Left cardiac atrium (tissue), 4 donors: ENCODE measurements at places on chromosomes 7 and 10. TPM values are rescaled to one million over a fixed set of nuclear protein-coding genes. Genes with fewer than 3 reads are reported as not detected.
A peak's percentile ranks its signal among the peaks of the same experiment; 100 is the strongest.

GRCh38 chr10:17037910-17038309, 91.7 kb downstream of the CUBN start:
- DNase-seq, result no peak

DNA sequence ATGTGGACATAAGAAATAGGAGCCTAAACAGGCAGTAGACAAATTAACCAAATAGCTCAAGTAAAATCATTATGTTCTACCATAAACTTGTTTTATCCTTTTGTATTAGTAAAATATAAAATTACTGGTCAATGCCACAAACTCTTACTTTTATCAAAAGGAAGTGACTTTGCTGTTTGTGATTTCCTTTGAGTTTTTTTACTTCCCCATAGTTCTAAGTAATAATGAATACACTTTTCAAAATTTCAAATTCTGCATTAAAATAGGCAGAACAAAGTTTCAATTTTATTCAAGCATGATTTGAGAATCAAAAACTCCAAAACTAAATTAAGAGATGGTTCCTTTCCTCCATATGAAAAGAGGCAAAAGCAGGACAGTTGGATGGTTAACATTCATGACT, 139.7 kb upstream of the ABCB5 start:
- DNase-seq, result no peak

The NCF1 gene
- 1.9 TPM for total RNA-seq

The CRHR2 gene
- total RNA-seq, result 0.16 TPM

The KAT6B gene
- 25.2 TPM for total RNA-seq

DNA sequence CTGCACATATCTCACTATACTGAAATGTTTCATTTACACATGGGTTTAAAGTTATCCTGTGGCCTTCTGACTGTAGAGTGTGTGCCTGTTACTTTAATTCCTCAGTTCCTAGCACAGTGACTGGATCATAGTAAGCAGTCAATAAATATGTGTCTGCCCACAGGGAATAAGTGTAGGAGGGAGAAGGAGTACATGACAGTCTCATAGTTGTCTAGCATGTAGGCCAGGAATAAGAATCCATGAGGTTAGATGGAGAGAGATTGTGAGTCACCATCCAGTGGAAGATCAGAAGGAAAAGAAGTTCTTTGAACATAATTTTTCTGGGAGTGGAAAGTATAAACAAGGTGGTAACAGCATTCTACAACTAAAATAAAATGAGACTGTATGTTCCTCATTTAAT, 36.6 kb upstream of the SEMA3A start:
- no peak for DNase-seq

GRCh38 chr7:25545124-25546008, 317.1 kb upstream of the NPVF start:
- no peak for DNase-seq

- no peak for DNase-seq
Observed at GRCh38 chr7:147432079-147432478, 1158.5 kb upstream of the C7orf33 start.

The AGFG2 gene
- 21.0 TPM for total RNA-seq

The ACHE gene
- 8.5 TPM for total RNA-seq

- DNase-seq, result no peak
Observed at GRCh38 chr10:306007-306674, 170.9 kb downstream of the ZMYND11 start.

The LRCH4 gene
- total RNA-seq, result 28.2 TPM

DNA sequence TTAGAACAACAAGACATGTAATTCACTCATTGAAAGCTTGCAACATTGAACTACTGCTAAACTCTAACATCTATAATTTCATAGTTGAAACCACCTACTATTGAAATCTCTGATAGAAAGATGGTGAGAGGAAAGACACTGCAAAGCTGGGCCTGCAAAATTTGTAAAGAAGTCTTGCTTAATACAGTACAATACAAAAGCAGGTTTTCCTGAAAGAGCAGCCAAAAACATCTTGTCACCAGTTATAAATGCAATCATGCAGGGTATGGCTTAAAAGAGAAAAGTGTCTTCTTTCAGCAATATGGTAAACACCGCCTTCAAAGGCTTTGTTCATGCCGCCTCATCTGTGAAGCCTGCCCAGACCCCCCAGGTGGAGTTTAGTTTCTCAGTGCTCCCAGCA, 109.2 kb downstream of the ANK3 start:
- no peak for DNase-seq

DNA sequence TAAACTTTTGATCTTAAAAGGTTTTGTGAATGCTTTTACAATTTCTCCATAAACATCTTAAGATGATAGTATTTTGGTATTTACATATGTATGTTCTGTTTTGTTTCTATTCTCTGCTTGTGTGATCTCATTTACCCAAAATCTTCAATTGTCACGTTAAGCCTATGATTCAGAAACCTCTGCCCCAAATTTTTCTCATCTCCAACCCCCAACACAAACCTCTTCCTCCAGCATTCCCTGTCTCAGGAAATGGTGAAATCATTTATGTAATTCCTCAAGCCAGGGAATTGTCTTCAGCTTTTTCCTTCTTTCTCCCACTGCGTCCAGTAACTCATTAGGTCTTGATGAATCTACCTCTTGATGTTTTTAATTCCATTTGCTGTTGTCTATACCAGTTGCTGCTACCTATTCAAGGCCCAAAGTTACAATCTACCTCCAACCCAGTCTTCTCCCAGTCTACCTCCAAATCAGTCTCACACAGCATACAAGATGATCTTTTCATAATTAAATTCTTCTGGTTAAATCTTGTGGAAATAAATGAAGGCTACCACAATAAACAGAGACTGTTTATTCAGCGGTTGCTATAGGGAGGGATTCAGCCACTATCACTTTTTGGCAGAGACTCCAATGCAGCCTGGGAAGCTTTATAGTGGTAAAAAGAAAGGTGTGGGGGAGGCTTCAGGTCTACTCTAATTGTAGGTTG, 5.8 kb downstream of the CFAP69 start:
- no peak for DNase-seq

DNA sequence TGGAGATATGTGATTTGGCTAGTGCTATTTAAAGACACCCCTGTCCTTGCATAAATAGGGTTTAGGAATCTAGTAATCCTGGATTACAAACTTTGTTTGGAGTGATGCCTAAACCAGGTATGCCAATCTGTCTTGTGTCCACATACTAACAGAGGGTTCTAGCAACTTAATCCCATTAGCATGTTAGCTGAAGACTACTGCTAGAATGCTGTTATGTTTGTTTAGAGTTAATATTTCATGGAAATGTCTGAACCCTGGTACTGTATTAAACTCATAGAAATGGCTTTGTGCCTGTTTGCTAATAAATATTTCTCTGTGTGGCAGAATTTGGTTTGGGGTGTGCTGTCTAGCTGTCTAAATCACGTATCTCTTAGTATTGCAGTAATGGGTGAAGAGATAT, 150.8 kb downstream of the PFKFB3 start:
- no peak for DNase-seq

DNA sequence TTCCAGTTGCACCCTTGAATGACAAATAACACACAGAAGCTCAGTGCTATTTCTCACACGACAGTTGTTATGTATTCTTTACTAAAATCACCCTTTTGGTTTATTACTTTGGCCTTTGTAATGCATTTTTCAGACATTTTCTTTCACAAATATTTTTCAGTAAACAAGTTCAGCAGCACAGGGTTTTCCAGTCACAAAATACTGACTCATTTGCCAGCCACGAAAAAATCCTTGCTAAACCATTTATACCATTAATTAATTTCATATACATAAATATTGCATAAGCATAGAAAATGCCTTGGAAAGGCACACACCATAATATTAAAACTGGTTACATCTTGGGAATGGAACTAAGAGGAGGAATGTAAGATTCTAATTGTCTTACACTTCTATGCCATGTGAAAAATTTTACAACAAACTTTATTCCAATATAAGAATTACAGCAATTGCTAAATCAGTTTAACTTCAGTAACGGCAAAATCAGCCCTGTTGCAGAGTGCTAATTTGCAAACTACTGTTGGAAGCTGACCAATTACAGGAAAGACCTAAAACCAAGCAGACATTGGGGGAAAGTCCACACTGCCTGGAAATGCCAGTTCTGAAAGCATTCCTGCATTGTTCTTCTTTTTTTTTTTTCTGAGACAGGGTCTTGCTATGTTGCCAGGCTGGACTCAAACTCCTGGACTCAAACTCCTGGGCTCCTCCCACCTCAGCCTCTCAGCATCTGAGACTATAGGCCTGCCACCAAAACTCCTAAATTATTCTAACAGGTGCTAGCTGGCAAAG, 31.6 kb upstream of the PBLD start:
- DNase-seq, result no peak

- DNase-seq, result no peak
Observed at GRCh38 chr7:20744954-20745446, 41.7 kb downstream of the SP8 start.

- no peak for DNase-seq
Observed at GRCh38 chr10:119500821-119501220, 41.7 kb downstream of the RGS10 start.

The AKR1C8 gene
- total RNA-seq, result 0.68 TPM

The AOAH gene
- total RNA-seq, result 2.7 TPM

GRCh38 chr10:28681291-28681763, 4.0 kb downstream of the BAMBI start:
- no peak for DNase-seq

The XRCC2 gene
- 0.31 TPM for total RNA-seq

The GIMAP5 gene
- total RNA-seq, result 18.6 TPM

DNA sequence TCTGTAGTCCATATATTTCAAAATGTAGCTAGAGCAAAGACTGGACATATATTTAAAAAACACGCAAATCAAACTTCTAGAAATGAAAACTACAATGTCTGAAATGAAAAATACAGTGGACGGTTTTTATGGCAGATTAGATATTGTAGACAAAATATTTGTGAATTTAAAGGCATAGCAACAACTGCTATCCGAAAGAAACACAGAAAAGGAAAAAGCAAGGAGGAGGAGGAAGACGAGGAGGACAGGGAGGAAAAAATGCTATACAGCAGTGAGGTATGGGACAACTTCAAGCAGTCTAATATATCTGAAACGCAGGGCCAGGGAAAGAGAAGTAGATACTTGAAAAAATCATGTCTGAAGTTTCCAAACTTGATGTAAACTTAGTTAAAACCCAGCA, 13.3 kb downstream of the WASL start:
- no peak for DNase-seq

- DNase-seq, result no peak
Observed at GRCh38 chr10:97474918-97475317, 23.3 kb downstream of the MMS19 start.

- no peak for DNase-seq
Observed at GRCh38 chr7:37550426-37550825, 101.8 kb upstream of the ELMO1 start.

GRCh38 chr10:25849988-25850387, 84.0 kb upstream of the MYO3A start:
- no peak for DNase-seq

The PDE1C gene
- total RNA-seq, result 44.2 TPM

The AGR3 gene
- not detected for total RNA-seq

- DNase-seq, result peak; percentile 90
Observed at GRCh38 chr7:128409596-128410450, at the start of gene IMPDH1. Gene IMPDH1, minus strand, starts transcription at chr7:128409982. Its CDS starts 81 bp downstream, at chr7:128409901.

The CYP2C18 gene
- total RNA-seq, result not detected

- DNase-seq, result no peak
Observed at GRCh38 chr10:31055573-31056251, 24.0 kb upstream of the ZNF438 start.

DNA sequence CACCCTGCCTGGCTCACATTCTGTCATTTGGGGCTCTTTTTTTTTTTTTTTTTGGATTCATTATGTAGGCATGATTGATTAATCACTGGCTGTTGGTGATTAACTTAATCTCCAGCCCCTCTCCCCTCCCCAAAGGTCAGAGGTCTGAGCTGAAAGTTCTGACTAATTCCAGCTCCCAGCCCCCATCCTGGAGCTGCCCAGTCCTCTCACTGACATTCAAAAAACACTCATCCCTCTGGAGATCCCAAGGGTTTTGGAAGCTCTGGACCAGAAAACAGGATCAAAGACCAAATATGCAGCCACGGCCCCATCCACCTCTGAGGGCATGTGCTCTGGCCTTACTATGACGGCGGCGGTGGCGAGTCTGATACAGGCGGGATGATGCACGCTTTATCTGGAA, 53.8 kb downstream of the RBM17 start:
- DNase-seq, result no peak

The ADRB1 gene
- total RNA-seq, result 53.0 TPM

- DNase-seq, result no peak
Observed at GRCh38 chr7:148436135-148436534, 154.4 kb upstream of the C7orf33 start.

GRCh38 chr7:104652434-104652833, 324.0 kb downstream of the LHFPL3 start:
- no peak for DNase-seq

GRCh38 chr7:36742911-36743775, 18.8 kb upstream of the AOAH start:
- no peak for DNase-seq

GRCh38 chr7:30159698-30160143, 24.9 kb downstream of the MTURN start:
- no peak for DNase-seq

GRCh38 chr10:113037218-113037617, 87.2 kb downstream of the TCF7L2 start:
- DNase-seq, result no peak

The UTF1 gene
- total RNA-seq, result not detected

DNA sequence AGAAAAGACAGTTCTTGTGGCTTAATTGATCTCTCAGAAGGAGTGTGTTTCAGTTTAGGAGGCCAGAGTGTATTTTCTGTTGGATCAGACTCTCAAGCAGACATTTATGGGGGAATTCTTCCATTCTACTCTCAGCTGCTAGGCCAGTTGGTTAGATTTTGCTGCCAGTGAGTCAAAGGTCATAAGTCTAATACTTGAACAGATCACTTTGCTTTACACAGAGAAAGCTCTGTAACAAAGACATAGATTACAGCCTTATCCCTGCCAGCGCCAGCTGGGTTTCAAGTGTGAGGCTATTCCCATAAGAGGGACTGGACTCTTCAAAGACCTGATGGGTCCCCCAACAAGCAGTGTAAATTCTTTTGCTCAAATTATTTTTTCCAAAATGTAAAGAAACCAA, 145.6 kb upstream of the SEMA3C start:
- DNase-seq, result no peak

The C10orf71 gene
- 54.1 TPM for total RNA-seq

- DNase-seq, result no peak
Observed at GRCh38 chr7:11434366-11434765, 397.6 kb downstream of the THSD7A start.

- DNase-seq, result peak; percentile 65
Observed at GRCh38 chr10:48604991-48605508, at the start of gene ARHGAP22. Gene ARHGAP22, minus strand, starts transcription at chr10:48605073. Its CDS starts 277 bp downstream, at chr10:48604796.

The PLCE1 gene
- 25.7 TPM for total RNA-seq

DNA sequence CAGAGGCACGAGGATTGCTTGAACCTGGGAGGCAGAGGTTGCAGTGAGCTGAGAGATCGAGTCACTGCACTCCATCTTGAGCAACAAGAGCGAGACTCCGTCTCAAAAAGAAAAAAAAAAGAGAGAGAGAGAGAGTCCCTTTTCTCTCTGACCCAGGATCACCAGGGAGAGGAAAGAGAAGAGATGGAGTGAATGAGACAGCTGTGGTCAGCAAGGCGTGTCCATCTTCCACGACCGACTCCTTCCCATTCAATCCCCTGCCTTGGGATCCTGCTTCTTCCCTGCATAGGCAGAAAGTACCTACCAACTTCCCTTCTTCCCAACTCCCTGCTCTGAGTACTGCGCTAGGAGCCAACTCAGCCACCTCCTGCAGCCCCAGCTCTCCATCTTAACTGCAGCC, 5.2 kb upstream of the ZAN start:
- DNase-seq, result no peak

- DNase-seq, result no peak
Observed at GRCh38 chr10:98924526-98924925, 311.1 kb downstream of the HPSE2 start.

The GTF2I gene
- total RNA-seq, result 131 TPM
